ENCODE measurements at places on chromosomes 2 and 18. TPM values are rescaled to one million over a fixed set of nuclear protein-coding genes. Genes with fewer than 3 reads are reported as not detected.

Gene ALKAL2
- not detected for total RNA-seq

Gene CRACDL
- not detected for total RNA-seq

Gene ADAM23
- 0.29 TPM for total RNA-seq

Gene PAIP2B
- 0.59 TPM for total RNA-seq

Gene SCYGR4
- total RNA-seq, result not detected

Gene AMER3
- total RNA-seq, result not detected

Gene ACKR3
- 26.8 TPM for total RNA-seq

Gene DSG4
- not detected for total RNA-seq

DNA sequence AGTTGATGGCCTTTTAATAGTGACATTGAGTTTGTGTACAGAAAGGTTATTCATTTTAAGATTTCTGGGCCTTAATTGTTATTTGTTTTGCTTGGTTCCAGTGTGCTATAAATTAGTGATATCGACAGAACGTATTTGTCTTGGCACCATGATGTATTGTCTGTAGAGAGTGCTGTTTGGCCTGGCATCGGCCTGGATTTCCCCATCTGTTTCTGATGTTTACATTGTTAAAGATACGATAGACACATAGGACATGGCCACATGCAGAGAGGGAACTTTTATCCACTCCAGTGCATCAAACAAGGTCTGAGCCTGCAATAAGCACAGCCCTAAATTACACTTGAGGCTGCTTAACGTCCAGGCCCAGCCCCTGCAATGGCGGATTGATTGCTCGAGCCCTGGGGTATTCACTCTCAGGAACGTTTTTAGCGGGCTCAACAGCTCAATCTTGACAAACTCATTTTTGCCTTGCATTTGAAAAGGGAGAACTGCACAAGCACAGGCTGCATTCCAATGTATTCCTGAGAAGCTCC, 144.7 kb downstream of the SLC4A3 start:
- H3K36me3 ChIP-seq, result no peaks in the 10 kb centered on the region
- no peak overlapping the region for H3K4me3 ChIP-seq
- DNase-seq, result no peak
- no peak overlapping the region for H3K27ac ChIP-seq
- H3K4me1 ChIP-seq, result no peaks in the 10 kb centered on the region

DNA sequence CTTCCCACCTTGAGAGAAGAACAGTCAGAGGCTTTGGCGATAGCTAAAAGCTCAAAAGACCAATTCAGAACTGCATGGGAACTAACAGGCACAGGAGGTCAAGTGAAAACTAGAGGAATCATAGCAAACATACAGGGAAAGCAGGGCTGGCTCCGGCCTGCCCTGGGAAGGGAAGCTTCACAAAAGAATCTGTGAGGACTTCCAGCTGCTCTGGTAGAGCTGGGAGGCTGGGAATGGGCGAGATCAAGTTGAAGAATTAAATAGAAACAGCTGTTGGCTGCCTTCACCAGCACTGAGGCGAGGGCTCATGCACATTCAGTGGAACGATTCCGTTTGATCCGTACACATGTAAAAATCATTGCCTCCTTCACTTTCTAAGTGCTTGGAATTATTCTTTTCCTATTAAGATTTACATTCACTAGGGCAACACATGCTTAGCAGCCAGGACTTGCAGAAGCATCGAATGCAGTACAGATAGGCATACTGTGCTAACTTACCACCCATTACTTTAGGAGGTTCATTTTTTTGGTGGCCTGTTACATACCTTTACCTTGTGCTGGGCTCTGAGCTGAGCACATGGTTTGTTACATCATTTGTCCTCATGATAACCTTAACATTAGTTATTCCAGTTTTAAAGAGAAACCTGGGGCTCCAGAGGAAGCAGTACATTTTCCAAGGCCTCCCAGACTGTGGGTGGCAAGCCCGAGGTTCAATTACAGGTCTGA, 125.4 kb upstream of the RNF152 start:
- no peak overlapping the region for H3K4me3 ChIP-seq
- no peaks in the 10 kb centered on the region for H3K36me3 ChIP-seq
- H3K27ac ChIP-seq, result no peak overlapping the region
- no peaks in the 10 kb centered on the region for H3K27me3 ChIP-seq

DNA sequence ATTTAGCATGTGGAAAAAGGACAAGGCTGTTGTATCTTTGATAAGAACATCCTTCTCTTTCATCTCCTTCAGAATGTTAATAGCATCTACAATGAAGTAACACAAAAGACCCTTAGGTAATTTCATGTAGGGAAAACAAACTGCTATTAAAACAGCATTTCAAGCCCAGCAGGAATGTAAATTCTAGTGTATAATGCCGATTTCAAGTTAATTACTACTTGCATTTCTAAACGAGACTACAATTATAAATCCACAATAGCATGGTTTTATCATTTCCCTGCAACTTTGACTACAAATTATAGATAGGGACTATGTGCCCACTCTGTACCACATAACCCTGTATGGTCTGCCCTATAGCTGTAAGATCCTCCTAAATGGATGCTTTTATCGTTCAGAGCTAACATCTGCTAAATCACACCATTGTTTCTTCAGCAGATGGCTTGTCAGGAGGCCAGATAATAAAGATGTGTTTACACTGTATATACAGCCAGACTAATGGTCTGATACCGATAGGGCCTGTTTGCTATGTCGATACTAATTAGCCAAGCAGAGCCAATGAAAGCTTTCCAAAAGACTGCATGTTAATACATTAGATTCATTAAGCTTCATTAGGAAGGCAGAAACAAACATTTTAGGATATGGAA, 51.9 kb downstream of the LRPPRC start:
- no peak overlapping the region for H3K4me3 ChIP-seq
- H3K27me3 ChIP-seq, result no peaks in the 10 kb centered on the region
- peaks cover 56% of the 10 kb centered on the region for H3K36me3 ChIP-seq

DNA sequence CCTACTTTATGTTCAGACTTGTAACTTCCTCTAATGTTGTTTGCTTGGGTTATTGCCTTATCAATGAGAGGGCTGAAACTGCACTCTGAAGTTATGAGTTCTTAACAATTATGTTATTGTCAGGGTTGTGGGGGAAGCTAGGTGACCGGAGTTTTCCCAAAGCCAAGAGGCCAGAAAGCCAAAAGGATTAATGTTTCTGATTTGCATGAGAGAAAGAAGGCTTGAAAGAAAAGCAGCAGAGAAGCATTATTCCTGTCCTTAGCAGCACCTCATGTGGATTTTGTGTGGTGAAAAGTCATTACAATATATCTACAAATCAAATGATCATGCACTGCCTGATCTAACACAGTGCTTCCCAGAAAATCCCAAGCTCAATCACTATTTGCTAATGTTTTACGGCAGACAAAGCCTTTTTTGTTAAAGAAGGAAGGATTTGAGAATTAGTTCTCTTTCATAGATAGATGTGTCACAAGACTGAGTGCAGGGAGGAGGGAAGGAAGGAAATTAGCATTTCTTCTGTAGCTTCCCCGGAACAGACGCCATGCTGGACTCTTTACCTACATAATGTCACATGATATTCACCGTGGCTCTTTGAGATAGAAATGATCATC, 203.2 kb downstream of the ALK start:
- H3K27ac ChIP-seq, result no peak overlapping the region
- H3K36me3 ChIP-seq, result no peaks in the 10 kb centered on the region
- no peaks in the 10 kb centered on the region for H3K4me1 ChIP-seq
- no peak overlapping the region for H3K4me3 ChIP-seq
- H3K27me3 ChIP-seq, result peaks cover 8% of the 10 kb centered on the region

DNA sequence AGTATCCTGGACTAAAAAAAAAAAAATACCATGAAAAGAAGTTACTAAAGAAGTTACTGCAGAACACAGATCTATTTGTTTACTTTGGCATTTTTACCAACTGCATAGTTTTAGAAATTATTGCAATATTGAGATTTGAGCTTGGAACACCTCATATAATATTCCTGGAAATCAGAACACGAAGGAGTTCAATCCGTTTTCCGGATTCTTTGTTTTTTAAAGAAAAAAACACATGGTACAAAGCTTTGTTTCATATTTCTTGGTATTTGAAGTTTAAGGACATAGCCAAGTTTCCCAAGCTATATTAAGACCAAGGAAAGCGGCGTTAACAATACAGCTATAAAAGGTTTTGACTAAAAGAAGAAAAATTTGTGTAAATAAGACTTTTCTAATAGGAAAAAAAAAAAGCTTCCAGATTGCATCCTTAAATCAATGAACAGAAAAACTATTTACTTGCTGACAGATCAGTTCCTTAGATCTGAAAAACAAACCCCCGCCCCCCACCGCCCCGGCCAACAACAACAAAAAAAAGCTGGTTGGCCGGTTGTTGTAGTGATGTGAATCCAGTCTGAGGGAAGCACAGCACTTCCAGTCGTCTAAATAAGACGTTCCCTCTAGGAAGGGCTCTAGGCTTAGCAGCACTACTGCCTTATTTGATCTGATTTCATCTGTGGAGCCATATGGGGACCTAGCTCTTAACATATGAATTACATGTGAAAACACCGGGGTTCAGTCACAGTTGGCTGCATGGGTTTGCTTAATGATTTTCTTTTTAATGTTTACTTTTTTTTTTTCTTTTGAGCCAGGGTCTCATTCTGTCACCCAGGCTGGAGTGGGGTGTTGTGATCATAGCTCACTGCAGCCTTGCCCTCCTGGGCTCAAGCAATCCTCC, 2.5 kb upstream of the RHOB start:
- H3K4me1 ChIP-seq, result peaks cover 22% of the 10 kb centered on the region
- H3K36me3 ChIP-seq, result peaks cover 7% of the 10 kb centered on the region
- no peak for DNase-seq

GRCh38 chr2:96815326-96816126, 542 bp upstream of the CNNM3 start:
- H3K4me3 ChIP-seq, result peak overlapping the region; percentile 82
- H3K27ac ChIP-seq, result peak overlapping the region; percentile 19
- peaks cover 24% of the 10 kb centered on the region for H3K4me1 ChIP-seq
- no peaks in the 10 kb centered on the region for H3K27me3 ChIP-seq
- H3K36me3 ChIP-seq, result no peaks in the 10 kb centered on the region

DNA sequence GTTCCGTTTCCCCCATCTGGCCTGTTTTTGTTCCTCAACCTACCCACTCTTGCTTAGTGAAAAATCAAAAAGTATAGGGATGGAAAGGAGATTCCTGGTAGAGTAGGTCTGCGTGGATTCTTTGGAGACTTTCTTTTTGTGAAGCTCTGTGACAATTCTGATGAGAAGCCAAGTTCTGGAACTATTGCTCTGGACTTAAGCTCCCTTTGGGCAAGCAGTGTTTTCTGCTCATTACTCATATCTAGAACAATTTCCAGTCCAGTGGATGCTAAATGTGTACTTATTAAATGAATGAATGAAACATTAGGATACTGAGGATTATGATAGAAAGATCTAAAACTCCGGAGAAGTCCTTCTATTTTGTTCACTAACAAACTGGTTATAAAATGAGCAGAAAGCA, 76.5 kb downstream of the SOCS6 start:
- peaks cover 23% of the 10 kb centered on the region for H3K4me1 ChIP-seq
- DNase-seq, result no peak
- no peak overlapping the region for H3K27ac ChIP-seq
- H3K27me3 ChIP-seq, result no peaks in the 10 kb centered on the region
- H3K4me3 ChIP-seq, result no peak overlapping the region

GRCh38 chr2:216693414-216694080, 1.8 kb downstream of the IGFBP5 start:
- DNase-seq, result no peak
- peaks cover 78% of the 10 kb centered on the region for H3K27me3 ChIP-seq
- H3K36me3 ChIP-seq, result no peaks in the 10 kb centered on the region
- H3K27ac ChIP-seq, result no peak overlapping the region
- peak overlapping the region; percentile 69 for H3K4me3 ChIP-seq

- H3K4me1 ChIP-seq, result peaks cover 10% of the 10 kb centered on the region
- DNase-seq, result peak; percentile 66
- peak overlapping the region; percentile 59 for H3K27ac ChIP-seq
- H3K4me3 ChIP-seq, result no peak overlapping the region
- H3K36me3 ChIP-seq, result no peaks in the 10 kb centered on the region
These were observed 378.6 kb upstream of the CWC22 start for GRCh38 chr2:180385601-180386201.

GRCh38 chr18:5895876-5896740, 786 bp upstream of the TMEM200C start:
- peak; percentile 79 for DNase-seq
- H3K4me3 ChIP-seq, result no peak overlapping the region
- peaks cover 46% of the 10 kb centered on the region for H3K27me3 ChIP-seq
- no peak overlapping the region for H3K27ac ChIP-seq
- H3K36me3 ChIP-seq, result no peaks in the 10 kb centered on the region
- no peaks in the 10 kb centered on the region for H3K4me1 ChIP-seq

GRCh38 chr2:105580216-105580615, 164.5 kb upstream of the NCK2 start:
- peaks cover 8% of the 10 kb centered on the region for H3K27me3 ChIP-seq
- H3K27ac ChIP-seq, result no peak overlapping the region
- H3K36me3 ChIP-seq, result no peaks in the 10 kb centered on the region
- H3K4me3 ChIP-seq, result no peak overlapping the region
- H3K4me1 ChIP-seq, result peaks cover 4% of the 10 kb centered on the region
- DNase-seq, result no peak

DNA sequence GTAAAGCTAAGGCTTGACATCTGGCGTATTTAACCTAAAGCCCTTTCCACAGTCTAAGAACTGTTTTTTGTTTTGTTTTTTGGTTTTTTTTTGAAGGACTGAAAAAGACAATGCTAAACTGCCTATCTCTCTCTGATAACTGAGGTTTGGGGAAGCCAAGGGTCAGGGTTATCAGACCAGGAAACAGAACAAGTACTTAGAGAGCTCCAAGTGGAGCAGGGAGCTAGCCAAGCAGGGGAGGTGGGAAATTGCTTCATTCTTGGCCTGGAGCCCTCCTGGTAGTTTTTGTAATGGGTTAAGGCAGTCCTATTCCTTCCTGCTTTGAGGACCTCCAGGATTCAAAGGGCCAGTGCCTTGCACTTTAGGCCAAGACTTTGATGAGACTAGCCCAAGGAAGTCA, 154.3 kb upstream of the LTBP1 start:
- H3K4me1 ChIP-seq, result no peaks in the 10 kb centered on the region
- no peak for DNase-seq
- no peak overlapping the region for H3K4me3 ChIP-seq
- no peaks in the 10 kb centered on the region for H3K27me3 ChIP-seq

DNA sequence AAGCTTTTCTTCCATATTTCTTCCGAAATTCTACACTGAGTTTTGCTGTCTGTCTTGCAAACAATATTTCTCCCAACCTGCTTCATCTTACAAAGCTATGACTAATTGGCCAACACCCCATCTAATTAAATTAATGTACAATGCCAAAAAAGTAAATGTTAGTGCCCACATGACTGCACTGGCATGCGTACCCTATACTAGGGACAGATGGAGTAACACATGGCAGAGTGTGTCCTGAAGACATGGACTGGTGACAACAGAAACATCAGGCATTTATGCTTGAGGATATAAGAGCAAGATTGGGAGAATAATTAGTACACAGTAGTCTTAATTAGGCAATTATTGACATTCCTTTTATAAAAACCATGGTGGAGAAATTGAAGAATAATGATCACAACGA, 66.8 kb downstream of the MREG start:
- no peaks in the 10 kb centered on the region for H3K4me1 ChIP-seq
- H3K27ac ChIP-seq, result no peak overlapping the region
- H3K36me3 ChIP-seq, result no peaks in the 10 kb centered on the region
- H3K27me3 ChIP-seq, result no peaks in the 10 kb centered on the region

- H3K27ac ChIP-seq, result no peak overlapping the region
- no peak for DNase-seq
- no peaks in the 10 kb centered on the region for H3K27me3 ChIP-seq
- no peaks in the 10 kb centered on the region for H3K4me1 ChIP-seq
These were observed 188.6 kb downstream of the MYCN start for GRCh38 chr2:16128746-16129610.

Data from osteoblast (primary cell).